ENCODE measurements at places on chromosomes 2 and 18. TPM values are rescaled to one million over a fixed set of nuclear protein-coding genes. Genes with fewer than 3 reads are reported as not detected.

The NPHP1 gene
- 9.7 TPM for total RNA-seq

The CNGA3 gene
- total RNA-seq, result 13.7 TPM

The CDK15 gene
- total RNA-seq, result 3.9 TPM

The TEX44 gene
- not detected for total RNA-seq

The DSG4 gene
- total RNA-seq, result not detected

The RAPGEF4 gene
- total RNA-seq, result 8.9 TPM

The GKN2 gene
- not detected for total RNA-seq

The C2orf78 gene
- not detected for total RNA-seq

The DSG1 gene
- not detected for total RNA-seq

The CDK5R2 gene
- total RNA-seq, result under 0.01 TPM

DNA sequence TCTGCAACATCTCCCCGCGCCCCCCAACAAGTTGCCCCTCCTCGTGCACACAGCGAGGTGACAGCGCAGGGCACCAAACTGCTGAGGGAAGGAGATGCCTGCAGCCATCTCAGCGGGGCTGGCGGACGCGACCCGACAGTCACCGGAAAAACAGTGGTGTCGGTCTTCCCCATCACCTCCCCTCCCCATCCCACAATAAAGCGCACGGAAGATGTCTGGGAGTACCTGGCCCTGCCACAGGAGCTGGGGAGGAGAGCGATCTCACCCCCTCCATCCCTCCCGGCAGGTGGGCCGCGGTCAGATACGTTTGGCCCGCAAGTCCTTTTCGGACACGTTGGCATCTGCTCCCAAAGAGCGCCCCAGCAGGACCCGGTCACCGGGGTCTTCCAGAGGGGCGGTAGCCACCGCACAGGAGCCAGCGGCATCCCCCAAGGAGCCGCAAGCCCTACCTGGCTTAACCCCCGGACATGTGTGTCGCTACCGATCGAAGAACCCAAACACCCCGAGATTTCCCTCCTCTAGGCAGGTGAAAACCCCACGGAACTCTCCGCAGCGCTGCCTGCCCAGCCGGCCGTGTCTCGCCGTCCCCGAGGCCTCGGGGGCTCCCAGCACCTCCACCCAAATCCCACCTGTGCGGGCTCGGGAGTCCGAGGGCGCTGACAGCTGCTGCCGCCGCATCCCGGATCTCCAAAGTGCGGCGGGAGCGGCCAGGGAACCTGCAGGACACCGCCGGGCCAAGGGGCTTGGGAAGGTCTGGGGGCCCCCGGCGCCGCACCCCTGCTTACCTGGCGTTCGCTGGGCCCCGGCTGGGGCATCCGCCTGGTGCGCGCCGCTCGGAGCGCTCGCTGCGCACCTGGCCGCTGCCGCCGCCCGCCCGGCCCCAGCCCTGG is 657 bp downstream of the ATP8B1 start:
- peaks cover 68% of the 10 kb centered on the region for H3K4me1 ChIP-seq
- peak overlapping the region; percentile 90 for H3K27ac ChIP-seq
- H3K4me3 ChIP-seq, result peak overlapping the region; percentile 82

- no peak overlapping the region for H3K4me3 ChIP-seq
- peaks cover 30% of the 10 kb centered on the region for H3K4me1 ChIP-seq
These were observed 97.2 kb upstream of the OTOS start for GRCh38 chr2:240237609-240238174.

DNA sequence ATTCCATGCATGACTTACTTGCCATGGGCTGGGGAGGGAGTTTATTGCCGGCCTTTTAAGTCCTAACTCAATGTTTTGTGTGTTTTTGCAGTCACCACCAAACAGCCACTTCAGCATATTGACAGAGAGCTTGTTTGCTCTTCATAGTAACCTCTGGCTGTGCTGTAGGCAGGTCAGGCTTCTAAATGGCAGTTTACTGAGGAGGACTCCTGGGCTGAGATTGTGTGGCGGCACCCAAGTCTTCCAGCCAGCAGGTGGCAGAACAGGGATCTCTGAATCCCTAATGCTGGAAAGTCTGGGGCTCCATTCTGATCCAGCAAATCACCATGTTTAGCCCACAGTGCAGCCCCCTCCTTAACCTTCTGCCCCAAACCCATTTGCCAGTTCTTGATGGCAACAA is 121.2 kb downstream of the CAPN13 start:
- H3K4me1 ChIP-seq, result peaks cover 27% of the 10 kb centered on the region
- peak overlapping the region; percentile 55 for H3K27ac ChIP-seq
- H3K27me3 ChIP-seq, result no peaks in the 10 kb centered on the region
- DNase-seq, result peak; percentile 75
- no peak overlapping the region for H3K4me3 ChIP-seq

GRCh38 chr2:104752504-104752903 is 101.4 kb upstream of the POU3F3 start:
- H3K27me3 ChIP-seq, result no peaks in the 10 kb centered on the region
- H3K36me3 ChIP-seq, result no peaks in the 10 kb centered on the region
- no peak for DNase-seq
- H3K4me1 ChIP-seq, result no peaks in the 10 kb centered on the region
- no peak overlapping the region for H3K4me3 ChIP-seq

- no peaks in the 10 kb centered on the region for H3K27me3 ChIP-seq
- DNase-seq, result no peak
- no peak overlapping the region for H3K4me3 ChIP-seq
- H3K36me3 ChIP-seq, result no peaks in the 10 kb centered on the region
- no peak overlapping the region for H3K27ac ChIP-seq
- H3K4me1 ChIP-seq, result no peaks in the 10 kb centered on the region
These were observed 54.2 kb upstream of the ASB18 start for GRCh38 chr2:236318401-236318800.

DNA sequence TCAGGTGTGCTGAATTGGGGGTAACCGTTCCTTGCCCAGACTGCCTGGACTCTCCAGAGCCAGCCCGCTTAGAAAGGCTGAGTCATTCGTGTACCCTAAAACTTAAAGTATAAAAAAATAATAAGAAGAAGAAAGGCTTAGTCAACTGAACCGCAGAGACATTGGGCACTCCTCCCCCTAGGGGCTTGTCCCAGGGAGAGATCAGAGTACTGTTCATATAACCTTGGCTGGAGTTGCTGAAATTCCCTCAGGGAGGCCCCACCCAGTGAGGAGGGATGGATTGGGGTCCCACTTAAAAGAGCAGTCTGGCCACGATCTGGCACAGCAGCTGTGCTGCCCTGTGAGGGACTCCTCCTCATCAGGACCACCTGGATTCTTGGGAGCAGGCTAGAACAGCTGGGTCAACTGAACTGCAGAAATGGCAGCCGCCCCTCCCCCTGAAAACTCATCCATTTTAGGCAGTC is 37.2 kb downstream of the ANKRD12 start:
- no peak for DNase-seq
- no peak overlapping the region for H3K4me3 ChIP-seq
- H3K36me3 ChIP-seq, result no peaks in the 10 kb centered on the region
- H3K27me3 ChIP-seq, result no peaks in the 10 kb centered on the region

DNA sequence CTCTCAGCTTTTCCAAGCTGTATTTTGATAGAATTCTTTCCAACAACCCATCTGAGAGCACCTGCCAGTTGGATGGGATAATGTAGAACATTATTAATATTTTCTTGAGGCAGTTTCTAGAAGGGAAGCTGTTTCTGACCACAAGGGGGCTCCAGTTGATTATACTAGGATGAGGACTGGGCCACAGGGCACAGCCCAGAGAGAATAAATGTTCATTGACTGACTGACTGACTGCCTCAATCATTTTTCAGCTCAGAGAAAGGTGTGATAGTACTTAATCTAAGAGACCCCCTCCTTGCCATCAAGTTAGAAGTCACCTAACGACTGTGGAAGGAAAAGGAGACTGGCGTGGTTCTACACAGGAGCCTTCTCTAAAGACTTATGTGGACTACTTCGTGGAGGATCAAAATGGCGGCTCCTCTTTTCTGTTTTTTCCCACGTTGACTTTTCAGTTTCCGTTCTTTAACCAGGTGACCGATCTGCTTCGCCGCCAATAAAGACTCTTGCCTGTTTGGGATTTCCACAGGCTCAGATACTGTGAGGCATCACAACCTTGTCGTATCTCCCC is 31.9 kb upstream of the CREG2 start:
- no peak for DNase-seq
- H3K27me3 ChIP-seq, result no peaks in the 10 kb centered on the region
- H3K27ac ChIP-seq, result no peak overlapping the region
- H3K4me1 ChIP-seq, result no peaks in the 10 kb centered on the region
- no peak overlapping the region for H3K4me3 ChIP-seq

DNA sequence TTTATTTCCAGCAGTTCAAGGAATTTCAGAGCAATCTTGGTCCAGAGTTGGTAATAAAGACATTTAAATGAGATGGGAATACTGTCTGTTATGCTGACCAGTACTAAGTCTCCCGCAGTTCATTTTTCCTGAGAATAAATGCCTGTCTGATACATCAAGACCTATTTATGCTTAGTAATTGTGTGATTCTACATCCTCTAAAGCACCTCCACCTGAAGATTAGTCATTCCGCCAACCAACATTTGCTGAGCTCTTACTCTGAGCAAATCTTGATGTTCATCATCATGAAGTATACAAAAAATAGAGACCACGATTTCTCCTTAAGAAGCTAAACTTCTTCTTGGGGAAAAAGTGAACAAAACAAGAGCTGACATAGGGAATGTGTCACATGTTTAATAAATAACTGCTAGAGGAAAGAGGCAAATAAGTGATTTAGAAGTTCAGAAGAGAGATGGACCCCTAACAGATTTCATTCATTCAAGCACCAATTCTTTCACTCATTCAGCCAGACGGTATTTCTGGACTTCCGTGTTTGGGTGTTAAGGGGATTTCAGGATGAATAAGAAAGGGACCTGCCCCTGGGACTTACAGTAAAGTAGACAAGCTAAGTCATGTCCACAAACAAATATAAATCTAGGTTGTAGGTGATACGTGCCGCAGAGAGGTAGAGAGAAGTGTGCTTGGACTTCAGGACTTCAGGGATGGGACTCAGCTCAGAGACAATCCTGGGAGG is 34.2 kb upstream of the PPP4R1 start:
- H3K4me3 ChIP-seq, result no peak overlapping the region
- no peaks in the 10 kb centered on the region for H3K36me3 ChIP-seq
- no peaks in the 10 kb centered on the region for H3K27me3 ChIP-seq
- H3K4me1 ChIP-seq, result peaks cover 5% of the 10 kb centered on the region
- H3K27ac ChIP-seq, result no peak overlapping the region
- DNase-seq, result no peak

DNA sequence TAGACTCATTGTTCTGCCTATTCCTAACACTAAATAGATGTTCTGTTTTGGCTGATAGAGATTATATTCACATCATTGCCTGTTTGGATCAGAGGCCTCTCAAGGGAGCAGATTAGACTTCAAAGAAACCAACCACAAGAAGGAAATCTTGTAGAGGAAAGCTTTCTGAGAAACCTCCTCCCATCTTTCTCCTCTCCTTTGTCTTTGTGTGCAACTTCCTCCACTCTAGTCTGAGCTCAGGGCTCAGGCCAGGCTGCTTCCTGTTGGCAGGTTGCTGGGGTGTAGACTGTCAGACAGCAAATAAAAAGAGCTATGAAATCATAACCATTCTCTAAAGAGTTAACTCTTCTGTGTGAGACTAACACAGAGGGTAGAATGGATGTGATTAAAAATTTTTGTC is 113.0 kb downstream of the TGFA start:
- H3K27me3 ChIP-seq, result no peaks in the 10 kb centered on the region
- peak; percentile 66 for DNase-seq
- H3K27ac ChIP-seq, result no peak overlapping the region
- H3K36me3 ChIP-seq, result no peaks in the 10 kb centered on the region
- no peaks in the 10 kb centered on the region for H3K4me1 ChIP-seq
